T-cell (primary cell): ENCODE measurements at places on chromosomes 2 and 18. TPM values are rescaled to one million over a fixed set of nuclear protein-coding genes. Genes with fewer than 3 reads are reported as not detected.

DNA sequence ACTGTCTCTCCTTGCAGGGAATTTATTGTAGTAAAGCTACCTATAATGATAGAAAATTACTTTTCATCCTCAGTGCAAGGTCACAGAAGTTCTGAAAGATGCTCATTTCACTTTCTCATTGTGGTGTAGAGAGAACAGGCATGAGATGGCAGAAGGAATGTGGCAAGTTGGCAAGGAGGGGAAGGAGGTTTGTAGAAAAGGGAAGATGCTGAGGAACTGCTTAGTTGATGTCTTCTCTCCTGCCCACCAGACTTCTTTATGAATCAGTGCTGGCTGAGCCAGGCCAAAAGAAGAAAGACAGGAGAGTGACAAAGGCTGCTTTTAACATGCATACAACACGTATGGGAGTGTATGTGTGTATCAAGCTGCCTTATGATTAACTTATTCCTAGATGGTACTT lies 164.4 kb downstream of the PRPF40A start:
- no peak for DNase-seq

DNA sequence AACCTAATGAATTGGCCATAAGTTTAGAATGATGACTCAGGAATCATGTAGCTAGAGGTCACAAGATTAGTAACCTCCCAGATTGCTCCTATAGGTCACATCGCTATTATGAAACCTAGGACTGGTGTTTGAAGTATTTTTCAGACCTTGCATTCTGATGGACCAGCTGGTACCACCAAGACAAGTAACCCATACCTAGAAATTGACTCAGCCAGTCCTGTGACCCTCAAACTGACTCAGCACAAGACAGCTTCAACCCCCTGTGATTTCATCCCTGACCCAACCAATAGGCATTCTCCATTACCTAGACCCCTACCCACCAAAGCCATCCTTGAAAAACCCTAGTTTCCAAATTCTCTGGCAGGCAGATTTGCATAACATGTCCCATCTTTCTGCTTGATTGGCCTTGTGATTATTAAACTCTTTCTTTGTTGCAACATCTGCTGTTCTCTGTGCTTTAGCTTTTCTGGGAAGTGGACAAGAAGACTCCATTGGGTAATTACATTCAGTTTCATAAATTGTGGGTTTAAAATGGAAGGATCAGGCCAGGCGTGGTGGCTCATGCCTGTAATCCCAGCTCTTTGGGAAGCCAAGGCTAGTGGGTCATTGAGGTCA lies 254.9 kb downstream of the IRS1 start:
- no peak for DNase-seq

- no peak for DNase-seq
Measured at GRCh38 chr2:10733566-10733925, 12.1 kb downstream of the ATP6V1C2 start.

DNA sequence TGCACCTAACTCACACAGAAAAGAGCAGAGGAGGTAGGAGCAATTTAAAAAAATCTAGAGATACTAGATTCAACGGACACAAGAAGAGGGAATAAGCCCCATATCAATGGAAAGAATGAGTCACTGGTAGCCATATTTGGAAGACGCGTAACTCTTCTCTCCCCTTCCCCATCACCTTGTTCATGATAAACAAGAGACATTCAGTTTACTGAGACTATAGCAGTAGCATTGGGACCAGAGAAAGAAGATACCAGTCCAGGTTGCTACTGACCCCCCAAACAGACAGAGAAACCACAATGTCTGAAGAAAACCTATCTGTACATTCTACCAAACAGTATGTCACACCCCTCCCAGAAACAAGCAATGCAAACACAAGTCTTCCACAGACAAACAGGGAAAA lies 81.1 kb downstream of the SLC66A3 start:
- DNase-seq, result no peak

DNA sequence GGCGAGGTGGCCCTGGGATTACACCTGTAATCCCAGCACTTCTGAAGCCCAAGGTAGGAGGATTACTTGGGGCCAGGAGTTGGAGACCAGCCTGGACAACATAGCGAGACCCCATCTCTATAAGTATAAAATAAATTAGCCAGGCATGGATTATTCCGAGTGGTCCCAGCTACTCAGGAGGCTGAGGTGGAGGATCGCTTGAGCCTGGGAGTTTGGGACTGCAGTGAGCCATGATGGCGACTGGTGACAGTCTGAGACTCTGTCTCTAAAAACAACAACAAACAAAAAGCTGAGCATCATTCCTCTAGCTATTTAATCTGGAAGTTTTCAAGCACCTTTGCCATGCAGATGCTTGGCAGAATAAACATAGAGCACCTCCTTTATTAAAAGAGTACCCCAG lies 21.8 kb upstream of the FAHD2A start:
- DNase-seq, result no peak

- DNase-seq, result no peak
Measured at GRCh38 chr2:27724905-27725701, 46.4 kb upstream of the MRPL33 start.

DNA sequence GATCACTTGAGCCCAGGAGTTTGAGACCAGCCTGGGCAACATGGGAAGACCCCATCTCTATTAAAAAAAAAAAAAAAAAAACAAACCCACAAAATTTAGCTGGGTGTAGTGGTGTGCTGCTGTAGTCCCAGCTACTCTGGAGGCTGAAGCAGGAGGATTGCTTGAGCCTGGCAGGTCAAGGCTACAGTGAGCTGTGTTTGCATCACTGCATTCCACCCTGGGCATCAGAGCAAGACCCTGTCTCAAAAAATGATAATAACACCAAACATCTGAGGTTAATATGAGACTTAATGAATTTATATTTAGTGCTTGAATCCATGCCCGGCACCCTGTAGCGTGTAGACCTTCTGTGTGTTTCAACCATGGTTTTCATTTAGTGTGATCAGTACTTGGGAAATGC lies 22.8 kb downstream of the CABLES1 start:
- DNase-seq, result no peak

DNA sequence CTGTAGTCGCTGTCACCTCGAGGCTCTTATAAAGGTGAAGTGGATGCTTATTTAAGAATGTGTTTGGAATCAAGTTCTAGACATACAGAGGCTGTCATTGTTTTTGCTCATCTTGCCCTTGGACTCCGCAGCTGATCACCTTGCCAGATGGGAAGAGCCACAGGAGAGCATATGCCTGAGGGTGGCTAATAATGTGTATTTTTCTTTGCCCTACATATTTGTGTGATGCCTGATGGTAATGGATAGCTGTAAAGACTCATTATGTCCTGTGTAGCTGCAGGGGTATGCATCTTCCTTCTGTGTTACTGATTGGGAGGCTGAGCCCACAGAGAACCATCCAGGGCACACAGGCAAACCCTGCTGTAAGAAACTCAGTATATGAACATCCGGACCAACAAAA lies 61.7 kb downstream of the PRKCE start:
- no peak for DNase-seq

DNA sequence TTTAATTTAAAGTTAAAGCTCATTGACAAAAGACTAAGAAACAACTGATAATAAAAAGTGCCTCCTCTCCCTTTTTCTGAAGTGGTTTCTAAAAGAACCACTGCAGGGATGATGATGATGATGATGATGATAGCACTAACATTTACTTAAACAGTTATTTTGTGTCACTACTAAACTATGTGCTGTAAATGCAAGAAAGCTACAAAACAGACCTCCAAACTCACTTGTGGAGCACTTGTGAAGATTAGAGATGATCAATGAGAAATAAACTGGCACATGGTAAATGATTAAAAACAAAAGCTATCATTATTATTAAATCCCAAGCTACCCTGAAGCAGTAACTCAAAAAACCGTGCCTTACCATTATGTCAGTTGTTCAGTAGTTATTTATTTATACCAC lies 88.7 kb downstream of the SLC8A1 start:
- no peak for DNase-seq

- DNase-seq, result no peak
Measured at GRCh38 chr2:156652691-156653090, 216.5 kb downstream of the GPD2 start.

DNA sequence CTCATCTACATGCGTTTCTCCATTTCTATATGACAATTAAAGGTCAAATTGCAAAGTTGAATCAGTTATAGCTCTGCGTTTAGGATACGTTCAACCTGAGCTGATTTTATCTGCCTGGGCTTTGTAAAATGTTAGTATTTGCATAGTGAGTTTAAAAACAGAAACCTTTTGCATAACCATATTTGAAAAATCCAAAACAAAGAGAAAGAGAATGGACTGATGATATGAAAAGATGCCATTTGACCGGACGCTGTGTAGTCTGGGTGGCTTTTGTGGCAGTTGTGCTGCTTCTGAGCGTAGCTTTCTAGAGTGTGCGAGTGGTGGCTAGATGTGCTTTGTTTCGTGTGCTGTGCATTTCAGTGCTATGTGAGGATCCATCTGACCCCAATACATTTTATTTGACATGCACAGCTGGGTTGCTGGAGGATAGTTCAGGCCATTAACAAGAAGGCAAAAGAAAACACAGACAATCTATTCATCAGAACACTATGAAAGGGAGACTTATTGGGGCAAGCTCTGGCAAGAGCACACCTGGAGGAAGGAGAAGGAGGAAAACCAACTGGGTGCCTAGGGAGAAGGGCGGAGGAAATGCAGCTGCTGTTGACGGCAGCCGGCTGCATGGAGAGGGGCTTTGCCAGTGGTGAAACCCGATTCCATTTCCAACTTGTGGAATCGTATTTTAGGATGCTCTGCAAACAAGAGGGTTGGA lies 126.8 kb downstream of the ACOXL start:
- DNase-seq, result no peak

DNA sequence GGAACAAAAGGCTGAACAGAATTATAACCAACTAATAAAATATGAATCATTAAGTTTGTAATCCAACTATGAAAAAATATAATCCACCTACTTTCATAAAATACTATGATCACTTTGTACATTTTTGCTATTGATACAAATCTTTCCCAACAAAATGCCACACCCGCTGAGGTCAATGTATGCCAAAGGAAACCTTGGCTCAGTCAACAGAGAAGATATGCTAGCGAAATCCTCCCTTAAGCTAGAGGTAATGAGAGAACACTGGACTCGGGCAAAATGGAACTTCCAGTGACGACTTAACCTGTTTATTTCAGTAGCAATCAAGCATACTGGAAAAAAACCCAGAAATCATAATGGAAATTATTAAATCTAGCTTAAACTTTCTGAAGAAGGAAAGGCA lies 81.5 kb downstream of the NOL10 start:
- DNase-seq, result no peak

GRCh38 chr2:233832414-233832813 lies 21.9 kb downstream of the HJURP start:
- DNase-seq, result no peak

GRCh38 chr2:117470311-117471095 lies 344.0 kb upstream of the DDX18 start:
- peak; percentile 25 for DNase-seq

DNA sequence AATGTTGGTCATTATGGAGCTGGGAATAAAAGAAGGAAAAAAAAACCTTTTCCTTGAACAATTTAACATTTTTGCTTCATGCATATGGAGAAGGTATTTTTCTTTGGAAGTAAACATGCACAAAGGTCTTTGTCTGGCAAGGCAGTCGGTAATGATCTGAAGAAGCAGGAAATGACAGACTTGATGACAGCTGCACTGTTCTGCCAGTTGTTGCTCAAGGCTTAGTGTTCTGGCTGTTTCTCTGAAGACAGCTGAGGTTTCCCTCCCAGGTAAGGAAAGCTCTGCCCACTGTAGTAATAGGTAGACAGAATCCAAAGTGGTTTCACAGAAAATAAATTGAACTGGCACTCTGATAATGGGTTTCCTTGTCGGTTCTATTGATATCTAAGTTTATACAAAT lies 308.4 kb upstream of the GCFC2 start:
- no peak for DNase-seq

GRCh38 chr18:65039578-65039977 lies 711.2 kb upstream of the CDH7 start:
- no peak for DNase-seq

DNA sequence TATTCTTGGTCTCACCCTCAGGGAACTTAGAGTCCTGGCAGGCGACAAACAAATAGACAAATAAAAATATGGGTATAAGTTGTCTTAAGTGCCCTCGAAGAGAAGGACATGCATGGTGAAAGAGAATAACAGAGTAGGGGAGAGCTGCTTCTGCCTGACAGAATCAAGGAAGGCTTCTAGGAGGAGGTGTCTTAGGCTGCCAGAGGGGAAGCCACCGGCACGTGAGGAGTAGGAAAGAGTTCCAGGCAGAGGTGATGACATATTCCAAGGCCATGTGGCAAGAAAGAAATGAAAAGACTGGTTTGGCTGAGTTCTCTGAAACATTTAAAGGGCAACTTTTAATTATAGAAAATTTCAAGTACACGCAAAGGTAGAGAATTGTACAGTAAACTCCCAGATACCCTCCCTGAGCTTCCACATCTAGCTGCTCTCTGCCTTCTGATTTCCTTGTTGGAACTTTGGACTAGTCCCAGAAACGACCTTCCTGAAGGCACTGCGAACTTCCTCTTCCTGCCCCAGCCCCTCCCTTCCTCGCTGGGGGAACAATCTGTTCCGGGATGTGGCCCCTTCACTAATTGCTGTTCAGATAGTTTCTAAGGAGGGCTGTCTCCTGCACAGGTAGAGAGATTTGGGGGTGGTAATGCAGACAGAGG lies 91.7 kb downstream of the DYSF start:
- no peak for DNase-seq

DNA sequence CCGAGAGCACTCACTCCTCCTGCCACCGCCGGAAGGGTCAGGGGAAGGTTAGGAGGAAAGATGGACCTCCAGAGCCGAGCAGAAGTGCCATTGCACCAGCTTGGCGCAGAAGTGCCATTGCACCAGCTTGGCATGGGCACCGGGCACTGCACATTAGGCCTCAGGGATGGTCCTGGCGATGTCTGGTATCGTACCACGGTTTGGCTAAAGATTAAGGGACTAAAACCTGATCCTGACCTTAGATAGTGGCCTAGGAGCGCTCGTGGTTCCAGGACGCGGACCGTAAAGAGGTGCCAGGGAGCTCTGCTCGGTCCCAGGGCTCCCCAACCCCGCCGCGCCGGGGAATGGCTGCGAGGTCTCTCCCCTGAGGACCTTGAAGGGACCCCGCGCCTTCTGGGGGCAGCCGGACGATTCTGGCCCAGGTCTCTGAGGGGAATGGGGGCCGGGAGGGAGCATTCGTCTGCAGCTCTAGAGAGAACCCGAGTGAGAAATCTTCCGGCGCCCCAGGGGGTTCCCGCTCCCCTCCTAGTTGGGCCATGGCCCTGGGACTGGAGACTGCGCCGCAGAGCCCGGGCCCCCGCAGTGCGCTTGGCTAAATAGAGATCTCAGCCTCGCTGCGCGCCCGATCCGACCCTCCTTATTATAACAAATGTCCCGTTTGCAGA lies 1.8 kb downstream of the PAX8 start:
- no peak for DNase-seq

- DNase-seq, result no peak
Measured at GRCh38 chr18:23568281-23569138, 17.8 kb downstream of the NPC1 start.

Gene PTPN18
- total RNA-seq, result 58.2 TPM

Gene TPRKB
- 21.3 TPM for total RNA-seq
